CMK (cell line): ENCODE measurements at places on chromosomes 16 and 17.

GRCh38 chr16:67227567-67227921 is 614 bp downstream of the TMEM208 start:
- DNase-seq = no peak

- no peak for DNase-seq
Observed at GRCh38 chr16:59295993-59296736, 562.0 kb upstream of the GOT2 start.

GRCh38 chr16:81582655-81583441 is 138.2 kb downstream of the CMIP start:
- DNase-seq = no peak

GRCh38 chr16:10562361-10562899 is 18.0 kb downstream of the EMP2 start:
- no peak for DNase-seq

- DNase-seq = no peak
Observed at GRCh38 chr16:71514476-71514875, 11.8 kb upstream of the CHST4 start.

DNA sequence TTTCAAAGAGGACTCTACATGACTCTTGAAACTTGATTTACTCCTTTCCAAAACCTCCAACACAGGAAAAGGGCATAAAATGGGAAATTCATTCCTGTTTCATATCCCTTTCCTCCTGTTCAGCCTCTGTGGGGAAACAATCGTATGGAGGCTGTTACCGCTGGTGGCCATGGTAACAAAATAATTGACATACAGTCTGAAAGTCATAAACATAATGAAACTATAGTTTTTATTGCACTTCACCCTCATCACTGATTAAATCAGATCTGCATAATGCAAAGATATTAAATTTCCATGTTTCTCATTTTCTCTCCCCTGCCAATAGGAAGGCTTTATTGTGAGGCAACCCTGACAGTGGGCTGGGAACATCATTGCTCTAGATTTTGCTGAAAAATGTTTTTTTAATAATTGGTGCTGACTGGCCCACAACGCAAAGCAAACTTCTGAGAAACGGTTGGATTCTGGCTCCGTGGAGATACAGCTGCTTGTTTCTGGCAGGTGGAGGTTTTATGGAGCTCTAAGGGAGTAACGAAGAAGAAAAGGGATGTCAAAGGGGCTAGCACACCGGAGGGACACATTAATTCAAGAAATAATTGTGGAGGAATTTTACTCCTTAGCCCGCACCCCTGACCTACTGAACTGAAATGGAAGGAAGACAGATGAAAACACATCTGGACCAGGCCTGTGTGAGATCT is 154.2 kb upstream of the SHISA6 start:
- no peak for DNase-seq

GRCh38 chr16:68711421-68712139 is 25.5 kb upstream of the CDH1 start:
- no peak for DNase-seq

- no peak for DNase-seq
Observed at GRCh38 chr17:1168533-1169220, 11.1 kb downstream of the ABR start.

DNA sequence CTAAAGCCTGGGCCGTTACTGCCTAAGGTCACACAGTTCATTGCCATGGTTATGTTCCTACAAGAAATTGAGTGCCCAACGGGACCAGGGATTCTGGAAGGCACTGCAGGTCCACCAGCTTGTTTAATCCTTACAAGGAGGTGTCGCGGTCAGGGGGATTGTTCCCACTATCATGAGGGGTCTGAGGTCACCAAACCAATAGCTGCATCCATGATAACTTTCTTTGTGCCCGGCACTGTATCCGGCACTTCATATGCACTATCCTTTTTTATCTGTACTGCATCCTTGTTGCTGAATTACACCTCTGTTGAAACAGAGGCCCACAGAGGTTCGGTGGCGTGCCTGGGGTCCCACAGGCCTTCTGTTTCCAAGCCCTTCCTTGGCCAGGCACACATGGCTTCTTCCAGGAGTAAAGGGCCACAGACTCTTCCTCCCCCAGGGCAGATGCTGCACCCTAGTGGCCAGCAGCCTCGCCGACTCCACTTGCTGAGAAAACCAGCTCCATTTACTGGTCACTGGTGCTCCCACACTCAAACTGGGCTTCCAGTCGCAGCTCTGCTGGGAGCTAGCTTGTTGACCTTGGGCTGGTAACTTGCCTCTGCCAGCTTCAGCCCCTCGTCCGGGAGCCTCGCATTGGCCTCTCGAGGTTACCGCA is 82.0 kb upstream of the PLCG2 start:
- no peak for DNase-seq

- no peak for DNase-seq
Observed at GRCh38 chr17:17166446-17166845, 39.7 kb downstream of the PLD6 start.

DNA sequence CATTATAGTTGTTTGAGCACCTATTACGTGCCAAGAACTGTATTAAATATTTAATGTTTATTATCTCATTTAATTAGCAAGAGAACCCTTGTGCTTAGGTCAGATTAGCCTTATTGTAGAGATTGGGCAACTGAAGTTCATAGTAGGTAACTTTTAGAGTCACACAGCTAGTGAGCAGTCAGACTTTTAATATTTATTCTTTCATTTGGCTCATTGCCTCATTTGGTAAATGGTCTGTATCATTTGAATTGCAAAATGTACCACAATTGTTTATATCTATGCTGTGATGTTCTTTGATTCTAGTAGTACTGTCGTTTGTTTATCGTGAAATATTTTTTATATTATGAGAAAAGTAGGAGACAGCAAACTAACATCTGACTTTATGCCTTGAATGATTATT is 7.6 kb downstream of the CLTC start:
- DNase-seq = no peak

GRCh38 chr17:13594762-13595598 is 6.7 kb downstream of the HS3ST3A1 start:
- peak; percentile 38 for DNase-seq

GRCh38 chr17:8223356-8224126 is 13.2 kb upstream of the AURKB start:
- peak; percentile 77 for DNase-seq

DNA sequence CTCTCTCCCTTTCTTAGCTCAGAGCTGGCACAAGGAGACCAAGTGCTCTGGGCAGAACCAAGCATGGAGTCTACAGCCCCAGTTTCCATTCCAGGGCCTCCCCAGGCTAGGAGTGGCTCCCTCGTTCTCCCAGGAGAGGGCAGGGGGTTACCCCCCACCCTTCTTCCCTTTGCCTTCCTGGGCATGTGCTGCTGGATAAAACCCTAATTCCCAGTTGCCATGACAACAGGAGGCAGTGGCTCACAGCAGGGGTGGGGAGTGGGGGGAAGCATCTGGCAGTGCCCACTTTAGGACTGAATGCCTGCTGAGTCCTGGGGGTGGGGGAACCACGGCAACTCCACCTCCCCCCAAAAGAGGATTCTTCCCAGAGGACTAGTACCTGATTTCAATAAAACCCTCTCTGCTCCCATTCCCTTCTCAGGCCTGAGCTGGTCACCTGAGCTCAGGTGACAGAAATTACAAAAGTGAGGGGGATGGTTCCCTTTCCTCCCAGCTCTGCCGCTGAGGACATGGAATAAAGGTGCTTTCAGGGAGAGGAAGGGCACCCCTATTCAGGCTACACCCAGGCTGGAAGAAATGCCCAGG is 1.8 kb downstream of the MPP2 start:
- DNase-seq = no peak

- no peak for DNase-seq
Observed at GRCh38 chr17:67617304-67617899, 100.3 kb upstream of the NOL11 start.

GRCh38 chr16:12724226-12724625 is 79.5 kb downstream of the CPPED1 start:
- no peak for DNase-seq

GRCh38 chr17:73301369-73301768 is 10.4 kb downstream of the CDC42EP4 start:
- DNase-seq = no peak

DNA sequence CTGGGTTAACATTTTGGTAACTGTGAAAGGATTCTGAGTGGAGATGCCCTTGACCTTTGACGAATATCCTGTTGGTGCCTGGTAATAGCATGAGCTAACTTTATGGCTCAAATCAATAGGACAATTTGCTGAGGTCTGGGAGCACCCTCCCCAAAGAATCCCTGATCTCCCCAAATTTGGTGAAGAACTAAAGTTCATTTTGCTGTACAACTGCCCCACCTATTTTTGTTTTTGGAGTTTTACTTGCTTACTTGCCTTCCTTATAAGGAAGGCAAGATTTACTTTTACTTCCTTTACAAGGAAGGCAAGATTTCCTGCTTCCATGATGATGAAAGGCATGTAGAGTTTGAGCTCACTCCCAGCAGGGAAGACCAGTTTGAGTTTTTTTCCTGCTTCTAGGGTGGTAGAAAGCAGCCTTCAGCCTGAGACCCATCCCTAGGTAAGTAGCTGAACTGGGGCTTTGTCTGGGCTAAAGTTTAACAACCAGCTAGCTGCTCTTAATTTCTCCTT is 2.8 kb downstream of the KRTAP4-9 start:
- no peak for DNase-seq

GRCh38 chr17:6269478-6269877 is 165.4 kb downstream of the AIPL1 start:
- no peak for DNase-seq

GRCh38 chr16:12646490-12647274 is 157.0 kb downstream of the CPPED1 start:
- DNase-seq = peak; percentile 7
